KBM-7 (cell line): ENCODE measurements at places on chromosomes 7 and 10.
A peak's percentile ranks its signal among the peaks of the same experiment; 100 is the strongest.

GRCh38 chr7:69670701-69671100 is 72.4 kb downstream of the AUTS2 start:
- no peak for DNase-seq

DNA sequence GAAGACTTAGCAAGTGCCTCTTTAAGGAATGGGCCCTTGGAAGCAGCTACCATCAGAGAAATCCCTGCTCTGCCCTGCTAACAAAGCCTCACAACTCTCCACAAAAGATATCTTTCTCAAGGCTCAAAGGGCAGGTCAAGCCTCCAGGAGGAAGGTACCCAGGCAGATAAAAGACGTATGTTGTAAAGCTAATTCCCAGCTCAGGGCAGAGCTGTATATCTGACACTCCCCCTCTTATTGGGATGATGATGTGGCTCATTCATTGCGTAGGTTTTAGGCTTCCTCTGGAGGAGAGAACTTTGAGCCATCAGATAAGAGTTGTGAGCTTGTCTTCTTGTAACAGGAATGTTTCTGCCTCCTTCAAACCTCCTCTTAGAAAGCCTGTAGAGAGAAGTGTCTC is 145.4 kb downstream of the CALN1 start:
- no peak for DNase-seq

GRCh38 chr7:29977886-29978651 is 11.5 kb downstream of the SCRN1 start:
- peak; percentile 28 for DNase-seq

GRCh38 chr7:111164442-111164841 is 73.5 kb downstream of the LRRN3 start:
- DNase-seq, result no peak

- no peak for DNase-seq
Observed at GRCh38 chr7:56081626-56082340, 11.0 kb downstream of the PHKG1 start.

DNA sequence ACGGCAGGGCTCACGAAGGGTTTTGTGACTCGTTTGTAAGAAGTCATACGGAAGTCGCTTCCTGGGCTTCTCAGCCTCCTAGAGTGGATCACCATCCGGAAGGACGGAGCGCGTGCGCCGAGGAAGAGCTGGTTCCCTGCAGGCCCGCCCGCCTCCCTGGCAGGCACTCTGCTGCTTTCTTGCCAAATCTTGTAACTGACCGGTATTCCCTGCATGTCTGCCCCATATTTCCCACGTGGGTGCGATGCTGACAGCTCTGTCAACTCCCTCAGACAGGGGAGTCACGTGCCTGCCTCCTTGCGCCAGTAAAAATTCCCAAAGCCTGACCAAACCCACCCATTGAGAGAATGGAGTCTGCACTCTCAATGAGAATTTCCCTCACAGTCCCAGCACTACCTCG is 12.7 kb downstream of the SHH start:
- DNase-seq, result no peak

DNA sequence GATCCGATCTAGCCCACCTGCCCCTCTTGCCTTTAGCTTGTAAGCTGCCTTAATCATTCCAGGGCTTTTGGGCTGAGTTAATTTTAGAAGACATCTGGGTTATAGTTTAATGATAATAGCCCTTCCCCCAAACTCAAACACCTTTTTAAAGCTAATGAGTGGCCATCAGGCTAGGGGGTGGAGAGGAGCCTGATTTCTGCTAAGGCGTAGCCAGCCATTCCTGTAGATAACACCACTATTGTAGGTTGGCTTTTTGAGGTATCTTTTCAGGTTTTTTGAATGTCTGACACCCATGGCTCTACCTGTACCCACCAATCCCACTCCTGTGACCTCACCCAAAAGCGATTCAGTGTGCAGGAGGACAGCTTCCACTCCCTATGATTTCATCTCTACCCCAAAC is 7.6 kb upstream of the SYPL1 start:
- DNase-seq, result no peak

DNA sequence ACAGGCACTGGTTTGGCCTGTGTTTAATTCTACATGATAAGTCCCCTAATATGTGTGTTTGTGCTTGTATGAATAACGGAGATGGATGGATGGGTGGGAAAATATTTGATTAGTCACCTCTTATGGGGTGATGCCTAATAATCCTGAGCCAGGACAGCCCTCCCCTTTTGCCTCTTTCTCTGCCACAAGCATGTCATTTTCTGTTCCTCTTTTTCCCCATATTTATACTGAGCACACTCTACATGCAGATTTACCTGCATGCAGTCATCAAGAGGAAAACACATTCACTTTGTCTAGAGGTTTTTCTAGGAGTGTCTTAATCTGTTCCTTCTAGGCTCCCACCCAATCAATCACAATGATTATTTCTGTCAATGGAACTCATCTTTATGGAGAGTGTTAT is 111.6 kb upstream of the TBX20 start:
- no peak for DNase-seq

DNA sequence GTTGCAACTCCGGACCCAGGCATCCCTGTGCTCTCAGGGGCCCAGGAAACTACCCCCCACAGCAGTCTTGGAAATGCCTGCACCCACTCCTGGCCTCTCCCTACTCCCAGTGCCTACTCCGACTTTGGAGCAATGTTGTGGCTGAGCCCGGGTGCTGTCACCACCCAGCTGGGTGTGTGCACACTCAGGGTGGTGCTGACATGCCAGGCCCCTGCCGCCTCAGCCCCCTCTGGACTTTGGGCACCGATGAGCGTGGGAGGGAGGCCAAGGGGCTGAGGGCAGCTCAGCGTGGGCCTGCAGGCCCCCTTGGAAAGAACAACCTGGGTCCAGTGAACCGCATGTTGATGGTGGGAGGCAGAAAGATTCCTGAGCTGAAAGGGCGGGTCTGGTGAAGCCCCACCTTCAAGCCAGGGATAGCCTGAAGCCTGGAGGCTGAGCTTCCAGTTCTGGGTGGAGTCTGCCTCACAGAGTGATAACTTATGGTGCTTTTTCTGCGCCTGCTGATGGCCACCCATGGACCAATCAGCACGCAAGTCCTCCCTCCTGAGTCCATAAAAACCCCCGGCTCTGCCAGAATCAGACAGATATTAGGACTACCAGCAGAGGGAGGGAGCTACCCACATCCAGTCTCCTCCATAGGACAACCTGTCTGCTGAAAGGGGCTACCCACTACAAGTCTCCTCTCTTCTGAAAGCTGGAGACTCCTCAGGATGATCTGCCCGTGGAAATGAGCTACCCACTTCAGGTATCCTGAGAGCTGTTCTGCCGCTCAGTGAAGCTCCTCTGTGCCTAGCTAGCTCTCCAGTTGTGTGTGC is 380.4 kb upstream of the SORCS1 start:
- no peak for DNase-seq

DNA sequence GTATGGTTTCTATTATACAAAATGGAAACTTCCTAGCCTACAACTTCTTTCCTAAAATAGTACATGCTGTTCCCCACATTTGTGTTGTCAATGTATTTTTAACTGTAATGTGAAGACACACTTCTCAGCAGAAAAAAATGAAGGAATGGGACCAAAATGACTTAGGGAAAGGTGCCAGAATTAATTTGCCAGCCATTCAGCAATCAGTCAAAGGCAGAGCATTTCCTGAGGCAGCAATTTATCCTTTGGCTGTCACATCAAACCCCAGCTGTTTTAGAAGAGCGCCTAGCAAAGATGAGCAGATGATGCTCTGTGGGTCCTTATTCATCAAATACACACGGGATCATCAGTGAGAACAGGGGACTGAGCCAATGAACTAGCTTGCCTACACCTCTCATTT is 592.5 kb downstream of the KCNMA1 start:
- DNase-seq, result no peak

GRCh38 chr10:101032637-101033224 is 1.7 kb downstream of the SFXN3 start:
- peak; percentile 92 for DNase-seq

- no peak for DNase-seq
Observed at GRCh38 chr7:7077945-7078344, 104.4 kb upstream of the C1GALT1 start.

DNA sequence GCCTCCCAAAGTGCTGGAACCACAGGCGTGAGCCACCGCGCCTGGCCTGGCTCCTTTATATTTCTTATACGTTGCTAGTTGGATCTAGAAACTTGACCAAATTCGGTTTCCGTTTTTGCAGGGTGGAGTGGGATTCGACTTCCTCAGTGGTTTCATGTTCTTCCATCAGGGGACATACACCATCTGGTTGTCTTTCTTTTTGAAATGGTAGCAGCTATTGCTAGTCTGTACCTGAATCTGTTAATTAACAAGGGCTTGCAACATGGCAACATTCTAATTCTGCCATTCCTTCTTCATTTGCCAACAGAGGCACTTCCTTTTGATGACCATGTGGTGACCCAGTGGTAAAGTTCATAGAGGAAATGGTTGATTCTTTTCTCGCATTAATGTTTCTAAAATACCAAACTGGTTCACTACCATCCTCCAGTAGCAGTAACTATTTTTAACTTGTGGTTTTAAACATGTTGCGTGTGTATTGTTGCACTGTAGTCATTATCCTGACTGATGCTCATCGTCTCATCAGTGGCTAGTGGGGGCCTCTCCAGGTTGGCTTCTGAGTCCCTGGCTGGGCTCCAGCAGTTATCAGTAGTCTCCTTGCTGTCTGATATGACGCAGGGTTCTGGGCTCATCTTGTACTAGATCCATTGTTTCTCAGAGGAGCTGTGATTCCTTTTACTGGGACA is 159.2 kb downstream of the RGS10 start:
- DNase-seq, result peak; percentile 28

- DNase-seq, result no peak
Observed at GRCh38 chr10:10361301-10361885, 656.3 kb upstream of the CELF2 start.

GRCh38 chr7:129376778-129377700 is 57.2 kb upstream of the STRIP2 start:
- peak; percentile 28 for DNase-seq

GRCh38 chr10:97534746-97535367 is 36.1 kb downstream of the UBTD1 start:
- peak; percentile 63 for DNase-seq

GRCh38 chr7:123218866-123219265 is 19.1 kb upstream of the SLC13A1 start:
- no peak for DNase-seq

DNA sequence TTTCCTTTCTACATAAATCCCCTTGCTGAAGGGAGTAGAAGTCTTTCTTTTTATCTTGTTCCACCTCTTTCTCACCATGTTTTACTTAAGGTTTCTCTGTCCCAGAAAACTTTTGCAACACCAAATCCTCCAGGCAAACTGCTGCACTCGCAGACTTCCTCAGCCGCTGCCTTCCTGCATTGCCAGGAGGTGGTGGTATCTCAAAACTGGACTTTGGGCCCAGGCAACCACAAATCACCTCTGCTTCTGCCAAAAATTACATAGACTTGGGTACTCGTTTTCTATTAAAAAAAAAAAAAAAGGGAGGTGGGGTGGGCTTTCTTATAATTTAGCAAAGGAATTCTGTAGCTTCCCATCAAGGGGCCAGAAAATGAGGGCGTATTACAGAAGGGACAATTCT is 14.7 kb downstream of the INA start:
- DNase-seq, result no peak

DNA sequence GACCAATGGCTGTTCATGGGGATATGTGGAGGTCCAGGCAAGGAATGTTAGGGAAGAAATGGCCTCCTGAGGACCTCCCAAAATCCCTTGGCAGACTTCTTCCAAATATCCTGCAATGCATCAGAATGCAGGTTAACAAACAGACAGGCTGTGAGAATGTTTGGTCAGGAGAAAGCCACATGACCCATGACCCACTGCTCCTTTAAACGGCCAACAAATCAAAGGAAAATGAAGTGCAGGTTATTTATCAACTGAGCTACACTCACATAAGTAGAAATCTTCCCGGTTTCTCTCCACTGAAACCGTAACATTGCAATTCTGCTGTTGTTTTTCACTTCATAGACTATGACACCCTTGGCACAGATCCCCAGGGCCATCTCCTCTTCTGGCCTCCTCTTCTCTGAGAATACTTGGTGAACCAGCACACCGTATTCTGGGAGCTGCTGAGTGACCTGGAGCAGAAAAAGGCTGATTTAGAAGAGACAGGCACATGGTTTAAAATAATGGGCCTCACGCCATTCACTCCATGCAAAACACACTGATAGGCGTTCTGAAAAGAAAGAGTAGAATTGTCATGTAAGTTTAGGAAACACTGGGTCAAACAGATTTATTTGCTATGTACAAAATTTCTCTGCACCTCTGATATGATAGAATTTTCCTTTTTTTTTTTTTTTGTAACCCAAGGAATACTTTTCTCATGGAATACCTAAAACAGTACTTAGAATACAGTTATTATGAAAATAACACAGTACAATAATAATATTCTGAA is 67.8 kb downstream of the FRMPD2 start:
- DNase-seq, result no peak

- DNase-seq, result peak; percentile 64
Observed at GRCh38 chr10:24383681-24384106, 174.8 kb downstream of the KIAA1217 start.

DNA sequence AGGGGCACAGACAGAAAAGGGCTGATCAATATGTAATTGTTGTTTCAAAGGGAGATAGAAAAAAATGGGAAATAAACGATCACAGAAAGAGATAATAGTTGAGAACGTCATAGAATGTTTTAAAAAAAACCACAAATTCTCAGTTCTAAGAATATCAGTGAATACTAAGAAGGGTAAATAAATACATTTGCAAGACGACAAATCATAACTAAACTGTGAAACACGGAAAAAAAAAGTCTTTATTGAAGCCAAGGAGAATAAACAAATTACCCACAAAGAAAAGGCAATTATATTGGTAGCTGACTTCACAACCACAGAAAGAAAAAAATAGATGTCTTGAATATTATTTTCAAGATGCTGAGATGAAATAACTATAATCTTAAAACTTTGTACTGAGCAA is 305.2 kb upstream of the STEAP1 start:
- no peak for DNase-seq

DNA sequence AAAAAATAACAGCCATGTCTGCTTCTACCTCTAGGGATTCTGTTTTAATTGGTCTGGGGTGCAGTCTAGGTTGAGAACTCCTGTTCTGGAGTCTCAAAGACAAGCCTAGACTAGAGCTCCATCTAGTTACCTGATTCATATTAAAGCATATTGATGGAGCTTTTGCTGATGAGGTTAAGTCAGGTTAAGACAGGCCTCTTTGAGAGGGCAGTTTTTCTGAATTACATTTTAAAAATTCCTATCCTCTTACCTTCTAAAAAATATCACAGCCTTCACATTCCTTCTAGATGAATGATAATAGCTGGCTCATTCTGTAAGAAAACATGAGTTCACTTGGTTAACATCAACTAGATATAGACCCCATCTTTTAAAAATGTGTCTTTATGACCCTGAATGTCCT is 28.9 kb downstream of the MGAM start:
- no peak for DNase-seq

DNA sequence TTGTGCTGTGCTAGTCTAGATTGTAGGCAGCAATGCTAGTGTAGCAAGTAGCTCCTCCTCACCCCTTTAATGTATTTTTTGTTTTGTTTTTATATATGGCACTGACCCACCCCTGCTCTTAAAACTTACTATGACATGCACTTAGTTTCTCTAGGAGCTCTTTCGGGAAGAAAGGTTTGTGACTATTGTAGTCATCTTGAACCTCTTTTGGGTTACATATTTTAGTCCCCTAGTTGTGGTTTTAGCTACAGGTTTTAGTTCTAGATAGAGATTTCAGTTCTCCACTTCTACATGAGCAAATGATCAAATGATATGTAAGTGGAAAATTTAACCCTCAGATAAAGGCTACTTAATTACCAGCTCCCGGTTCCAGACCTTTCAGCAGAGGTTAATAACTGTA is 14.9 kb downstream of the MINPP1 start:
- no peak for DNase-seq
